Epithelial cell of alveolus of lung (primary cell): ENCODE measurements at places on chromosomes 5 and 9. TPM values are rescaled to one million over a fixed set of nuclear protein-coding genes. Genes with fewer than 3 reads are reported as not detected.

The KLHL3 gene
- total RNA-seq = 0.65 and 2.2 TPM in 2 replicates

The HMCN2 gene
- total RNA-seq = not detected in 2 replicates

The SPATA31E1 gene
- total RNA-seq = not detected in 2 replicates

The FREM1 gene
- 0.08 and 0.26 TPM in 2 replicates for total RNA-seq

The SPATA31C1 gene
- not detected in 2 replicates for total RNA-seq

The FAM221B gene
- total RNA-seq = not detected in 2 replicates

The MARVELD2 gene
- total RNA-seq = 0.88 and 2.5 TPM in 2 replicates

The ZNF484 gene
- 5.2 and 10.3 TPM in 2 replicates for total RNA-seq

The TRPM3 gene
- total RNA-seq = 0.13 and 0.32 TPM in 2 replicates

The GHR gene
- 3.2 and 17.7 TPM in 2 replicates for total RNA-seq

The PCDHB16 gene
- total RNA-seq = 0.08 and 0.13 TPM in 2 replicates

The NR2F1-AS1 gene
- total RNA-seq = 25.6 and 33.9 TPM in 2 replicates

The SLC23A1 gene
- total RNA-seq = not detected in 2 replicates

The HEMGN gene
- total RNA-seq = not detected in 2 replicates

The OR1Q1 gene
- total RNA-seq = not detected in 2 replicates

The SLC4A9 gene
- total RNA-seq = not detected in 2 replicates

The BARHL1 gene
- total RNA-seq = not detected in 2 replicates

The ZNF454 gene
- 1.2 and 6.2 TPM in 2 replicates for total RNA-seq

The PCDHGA10 gene
- 3.4 and 11.8 TPM in 2 replicates for total RNA-seq

The SLC25A2 gene
- not detected in 2 replicates for total RNA-seq

The IL5 gene
- not detected in 2 replicates for total RNA-seq

The PCDHGA9 gene
- 1.4 and 7.8 TPM in 2 replicates for total RNA-seq

The SLC6A3 gene
- not detected in 2 replicates for total RNA-seq

The AQP3 gene
- total RNA-seq = 1.3 and 17.7 TPM in 2 replicates

The MARCOL gene
- not detected in 2 replicates for total RNA-seq

The PTPRD gene
- total RNA-seq = 4.8 and 65.2 TPM in 2 replicates

The PLAC8L1 gene
- total RNA-seq = not detected in 2 replicates

The MARCHF3 gene
- total RNA-seq = 2.0 and 6.6 TPM in 2 replicates

The EIF4E1B gene
- total RNA-seq = not detected in 2 replicates

The PCDHGB1 gene
- total RNA-seq = 0.39 and 2.2 TPM in 2 replicates

The SLC1A3 gene
- 4.0 and 12.4 TPM in 2 replicates for total RNA-seq

The MYMK gene
- 1.0 TPM in 1 of 2 replicates, not detected in the other for total RNA-seq

The GLDC gene
- 0.13 and 2.2 TPM in 2 replicates for total RNA-seq

The DRD1 gene
- not detected in 2 replicates for total RNA-seq

The KIAA1191 gene
- total RNA-seq = 90.2 and 106 TPM in 2 replicates

The TMC1 gene
- total RNA-seq = not detected in 2 replicates

The NUTM2G gene
- not detected in 2 replicates for total RNA-seq

The RAB3C gene
- not detected in 2 replicates for total RNA-seq

The ATP10B gene
- not detected in 2 replicates for total RNA-seq

The ADAMTS6 gene
- 18.4 and 32.3 TPM in 2 replicates for total RNA-seq

The TAF11L5 gene
- total RNA-seq = not detected in 2 replicates

The KIAA1958 gene
- total RNA-seq = 1.2 and 3.0 TPM in 2 replicates

The NUTM2F gene
- total RNA-seq = not detected in 2 replicates

The FAM78A gene
- 0.24 and 0.52 TPM in 2 replicates for total RNA-seq

The SPINK7 gene
- total RNA-seq = not detected in 2 replicates

The PCDH12 gene
- 0.64 and 1.3 TPM in 2 replicates for total RNA-seq

The FBN2 gene
- total RNA-seq = 27.3 and 95.8 TPM in 2 replicates

The HNRNPK gene
- total RNA-seq = 489 and 509 TPM in 2 replicates

The CCL27 gene
- total RNA-seq = 0.39 TPM in 1 of 2 replicates, not detected in the other
